ENCODE measurements at places on chromosomes 2 and 18.
A peak's percentile ranks its signal among the peaks of the same experiment; 100 is the strongest.

- no peak for DNase-seq
These were observed at the start of gene KRTCAP3 for GRCh38 chr2:27441958-27442919. Gene KRTCAP3 (plus strand): TSS chr2:27442381. CDS start chr2:27442413, 32 bp downstream.

- no peak for DNase-seq
These were observed 10.8 kb upstream of the ALPP start for GRCh38 chr2:232367591-232368233.

- no peak for DNase-seq
These were observed 121.5 kb upstream of the RASGRP3 start for GRCh38 chr2:33354981-33355380.

GRCh38 chr2:165191096-165191728, 12.6 kb downstream of the SCN3A start:
- DNase-seq: no peak

- DNase-seq: no peak
These were observed 28.8 kb downstream of the CUL3 start for GRCh38 chr2:224556381-224556780.

- DNase-seq: no peak
These were observed 5.1 kb upstream of the KCMF1 start for GRCh38 chr2:84965827-84966226.

GRCh38 chr2:107108556-107108955, 222.6 kb upstream of the ST6GAL2 start:
- no peak for DNase-seq

- no peak for DNase-seq
These were observed 48.5 kb downstream of the LPIN2 start for GRCh38 chr18:2964361-2965010.

DNA sequence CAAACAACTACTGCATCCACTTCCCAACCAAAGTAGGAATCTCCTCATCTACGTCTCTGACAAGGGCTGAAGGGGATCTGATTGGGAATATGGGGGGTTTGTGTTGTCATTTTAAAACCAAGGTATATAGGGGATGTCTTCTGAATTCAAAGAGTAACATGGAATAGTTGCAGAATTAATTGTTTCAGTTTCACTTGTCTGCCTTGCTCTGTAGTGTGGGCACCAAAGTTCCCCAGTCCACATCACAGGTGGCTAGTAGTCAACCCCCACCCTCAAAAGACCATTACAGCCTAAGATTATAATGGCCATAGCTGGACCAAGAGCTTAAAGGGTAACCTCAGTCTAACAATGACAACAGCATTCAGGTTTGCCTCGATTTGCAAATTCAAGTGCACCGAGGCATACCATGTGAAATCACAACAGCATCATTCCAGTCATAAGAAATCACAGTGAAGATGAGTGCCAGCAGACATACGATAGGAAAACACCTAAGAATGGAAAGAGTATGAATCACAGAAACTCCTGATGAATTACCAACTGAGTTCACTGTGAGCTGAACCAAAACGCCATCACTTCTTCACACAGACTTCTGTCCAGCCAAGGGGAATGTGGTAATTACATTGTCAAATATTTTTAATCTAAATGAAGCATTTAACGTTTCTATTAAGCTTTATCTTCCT, 52.4 kb downstream of the MYO5B start:
- DNase-seq: no peak

DNA sequence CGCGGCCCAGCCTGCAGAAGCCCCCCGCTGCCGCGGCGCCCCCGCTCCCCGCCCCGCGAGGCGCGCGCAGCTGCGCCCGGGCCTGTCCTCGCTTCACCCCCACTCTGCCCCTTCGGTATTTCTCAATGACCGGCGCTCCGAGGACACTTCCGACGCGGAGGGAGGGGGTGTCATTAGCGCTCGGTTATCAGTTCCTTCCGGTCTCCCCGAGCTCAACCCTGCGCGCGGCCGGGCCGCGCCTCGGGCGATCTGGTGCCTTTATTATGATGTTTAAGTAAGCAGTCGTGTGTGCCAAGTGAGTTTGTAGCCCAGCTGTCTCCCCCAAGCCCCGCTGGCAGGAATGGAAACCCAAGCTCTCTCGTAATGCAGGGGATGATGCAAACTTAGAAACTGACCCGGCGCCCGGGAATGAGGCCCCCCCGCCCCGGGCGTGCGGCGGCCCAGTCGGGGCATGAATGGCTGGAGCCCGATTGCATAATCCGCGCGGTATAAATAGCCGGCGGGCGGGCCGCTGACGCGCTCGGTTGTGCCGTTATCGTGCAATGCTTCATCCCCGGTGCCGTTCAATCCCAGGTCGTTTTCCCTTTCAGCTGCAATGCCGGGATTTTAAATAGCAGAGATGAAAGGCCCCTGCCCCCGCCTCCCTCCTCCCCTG, 3.9 kb upstream of the SPRED2 start:
- DNase-seq: no peak

DNA sequence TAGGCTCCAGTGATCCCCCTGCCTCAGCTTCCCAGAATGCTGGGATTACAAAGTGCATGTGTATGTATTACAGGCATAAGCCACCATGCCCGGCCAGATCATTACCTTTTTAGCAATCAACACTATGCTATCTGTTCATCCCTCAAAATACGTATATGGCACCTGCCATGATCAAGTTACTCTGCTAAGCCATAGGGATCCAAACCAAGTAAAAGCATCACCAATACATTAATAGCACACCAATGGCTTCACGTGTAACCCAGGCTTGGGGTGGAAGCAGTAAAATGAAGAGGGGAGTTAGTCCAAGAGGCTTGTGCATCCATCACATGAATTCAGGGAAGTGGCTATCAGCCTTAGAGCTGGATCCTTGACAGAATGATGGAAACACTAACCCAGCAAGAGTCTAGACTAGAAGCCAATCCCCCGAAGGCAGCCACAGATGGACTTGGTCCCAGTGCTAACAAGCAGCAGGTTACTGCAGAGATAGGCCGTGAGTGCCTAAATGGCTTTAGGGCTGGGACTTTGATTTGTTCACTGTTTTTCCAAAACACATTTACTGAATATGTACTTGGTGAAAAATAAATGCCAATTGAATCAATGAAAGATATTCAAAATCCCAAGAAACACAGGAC, 11.3 kb downstream of the HDLBP start:
- no peak for DNase-seq

DNA sequence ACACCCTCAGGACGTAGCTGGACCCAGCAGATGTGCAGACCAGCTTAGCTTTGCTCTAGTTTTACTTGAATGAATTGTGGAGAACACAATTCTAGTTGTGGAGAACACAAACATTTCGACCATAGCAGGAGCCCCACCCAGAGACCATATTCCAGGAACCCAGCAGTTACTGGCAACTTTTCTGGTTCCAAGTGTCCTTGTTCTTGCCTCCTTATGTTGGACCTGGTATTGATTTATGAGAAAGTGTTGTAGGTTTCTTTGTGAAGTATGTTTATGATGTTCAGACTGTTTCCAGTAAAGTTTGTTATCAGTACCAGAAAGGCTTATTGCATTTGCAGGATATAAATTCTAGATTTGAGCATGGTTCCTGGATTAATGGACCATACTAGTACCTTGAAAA, 51.0 kb downstream of the LTBP1 start:
- DNase-seq: no peak

DNA sequence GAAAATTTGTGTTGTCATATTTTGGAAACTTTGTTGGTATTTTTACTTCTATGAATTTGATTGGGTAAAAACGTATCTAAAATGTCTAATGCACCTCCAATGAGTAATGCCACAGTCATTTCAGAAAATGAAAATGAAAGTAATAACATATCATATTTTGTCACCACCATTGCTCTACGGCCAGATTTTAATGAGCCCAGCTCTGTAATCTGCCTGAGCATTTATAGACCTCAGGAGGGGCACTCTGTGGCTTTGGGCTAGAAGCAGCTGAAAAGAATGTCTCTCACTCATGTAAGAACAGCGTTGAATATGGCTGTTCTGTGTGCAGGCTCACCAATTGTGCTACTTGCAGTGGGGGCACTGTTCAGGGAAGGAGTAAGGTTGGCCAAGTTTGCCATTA, 32.7 kb upstream of the ABCA12 start:
- DNase-seq: no peak

GRCh38 chr2:15789381-15790062, 150.8 kb upstream of the MYCN start:
- no peak for DNase-seq

DNA sequence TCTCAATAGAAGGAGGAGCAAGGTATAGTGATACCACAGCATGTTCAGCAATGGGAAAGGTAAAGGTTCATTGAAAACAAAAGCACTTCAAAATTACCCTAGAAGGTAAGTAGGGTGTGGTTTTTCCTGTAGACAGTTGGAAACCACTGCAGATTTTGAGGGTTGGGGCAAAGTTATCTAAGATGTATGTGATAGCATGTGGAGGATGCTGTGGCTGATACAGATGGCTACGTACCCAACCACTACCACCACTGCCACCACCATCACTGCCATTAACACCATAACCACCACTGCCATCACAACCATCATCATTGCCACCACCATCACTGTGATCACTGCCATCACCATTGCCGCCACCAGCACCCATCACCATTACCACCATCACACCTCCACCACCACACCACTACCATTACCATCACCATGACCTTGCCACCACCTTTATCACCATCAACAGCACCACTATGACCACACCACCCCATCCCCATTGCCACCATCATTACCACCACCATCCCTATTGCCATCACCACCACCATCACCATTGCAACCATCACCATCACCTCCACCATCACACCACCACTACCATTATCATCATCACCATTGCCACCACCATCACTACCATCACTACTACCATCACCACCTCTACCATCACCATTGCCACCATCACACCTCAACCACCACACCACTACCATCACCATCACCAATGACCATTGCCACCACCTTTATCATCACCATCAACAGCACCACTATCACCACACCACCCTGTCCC, 3.7 kb downstream of the TMSB10 start:
- DNase-seq: no peak

- DNase-seq: no peak
These were observed 141.1 kb downstream of the CELF4 start for GRCh38 chr18:37424507-37424906.

DNA sequence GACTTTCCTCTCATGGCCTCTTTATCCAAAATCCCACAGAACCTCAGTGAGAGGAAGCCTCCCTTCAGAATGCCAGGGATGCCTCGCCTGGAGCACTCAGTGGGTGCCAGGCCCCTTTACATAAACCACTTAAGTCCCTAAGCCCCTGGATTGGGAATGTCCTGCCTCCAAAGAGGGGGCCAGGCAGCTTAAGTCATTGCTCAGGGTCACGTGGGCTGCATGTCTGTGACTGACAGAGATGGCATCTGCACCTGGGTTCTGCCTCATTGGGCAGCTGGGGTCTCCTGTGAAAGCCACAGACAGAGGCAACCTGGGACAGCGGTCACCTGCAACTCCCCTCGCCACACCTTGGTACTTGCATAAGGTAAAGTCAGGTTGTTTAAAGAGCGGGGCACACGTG, 93.5 kb downstream of the MYT1L start:
- DNase-seq: no peak

DNA sequence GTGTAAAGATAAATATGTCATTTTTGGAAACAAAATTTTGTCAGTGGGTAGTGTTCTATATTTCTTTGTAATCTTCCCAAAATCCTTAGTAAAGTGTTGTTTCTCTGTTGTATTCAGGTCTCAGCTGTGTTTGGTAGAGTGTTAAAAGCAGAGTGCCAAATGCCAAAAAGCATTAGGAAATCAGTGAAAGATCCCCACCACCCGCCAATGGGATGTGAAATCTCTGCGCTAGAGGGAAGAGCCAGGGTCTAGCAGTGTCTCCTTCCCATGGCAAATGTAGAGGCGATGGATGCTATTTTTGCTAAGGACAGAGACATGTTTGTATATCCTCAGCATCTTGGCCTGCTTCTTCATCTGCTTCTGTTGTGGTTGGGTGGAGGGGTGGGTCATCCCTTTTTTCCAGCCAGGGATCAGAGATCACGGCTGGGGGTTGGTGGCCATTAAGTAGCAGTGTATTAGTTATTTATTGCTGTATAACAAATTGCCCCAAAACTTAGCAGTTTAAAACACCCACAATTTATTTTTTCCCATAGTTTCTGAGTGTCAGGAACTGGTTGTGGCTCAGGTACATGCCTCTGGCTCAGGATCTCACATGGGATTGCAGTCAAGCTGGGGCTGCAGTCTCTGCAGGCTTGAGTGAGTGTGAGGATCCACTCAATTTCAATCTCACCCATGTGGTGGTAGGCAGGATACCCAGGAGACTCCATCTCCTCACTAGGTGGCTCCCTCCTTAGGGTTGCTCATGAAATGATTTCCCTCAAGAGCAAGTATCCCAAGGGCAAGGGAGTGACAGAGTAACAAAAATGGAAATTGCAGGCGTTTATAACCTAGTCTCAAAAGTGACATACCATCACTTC, 211.9 kb downstream of the MYCN start:
- DNase-seq: no peak

- DNase-seq: peak; percentile 21
These were observed 131.6 kb downstream of the CDH2 start for GRCh38 chr18:28045176-28045810.

GRCh38 chr2:88668862-88669261, 22.6 kb upstream of the RPIA start:
- DNase-seq: no peak

DNA sequence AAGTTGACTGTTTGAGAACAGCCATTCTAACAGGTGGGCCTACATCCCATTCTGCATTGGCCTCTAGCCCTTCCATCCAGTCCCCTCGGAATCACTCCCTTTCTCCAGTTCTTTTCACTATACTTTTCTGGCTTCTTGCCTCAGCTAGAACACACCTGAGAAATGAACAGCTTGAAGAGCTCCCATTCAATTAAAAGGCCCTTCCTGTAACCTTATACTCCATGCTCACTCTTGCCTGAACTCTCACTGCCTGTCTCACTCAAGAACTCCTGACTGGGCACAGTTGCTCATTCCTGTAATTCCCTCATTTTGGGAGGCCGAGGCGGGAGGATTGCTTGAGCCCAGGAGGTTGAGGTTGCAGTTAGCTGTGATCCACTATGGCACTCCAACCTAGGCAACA, 23.6 kb downstream of the CHRNA1 start:
- no peak for DNase-seq

DNA sequence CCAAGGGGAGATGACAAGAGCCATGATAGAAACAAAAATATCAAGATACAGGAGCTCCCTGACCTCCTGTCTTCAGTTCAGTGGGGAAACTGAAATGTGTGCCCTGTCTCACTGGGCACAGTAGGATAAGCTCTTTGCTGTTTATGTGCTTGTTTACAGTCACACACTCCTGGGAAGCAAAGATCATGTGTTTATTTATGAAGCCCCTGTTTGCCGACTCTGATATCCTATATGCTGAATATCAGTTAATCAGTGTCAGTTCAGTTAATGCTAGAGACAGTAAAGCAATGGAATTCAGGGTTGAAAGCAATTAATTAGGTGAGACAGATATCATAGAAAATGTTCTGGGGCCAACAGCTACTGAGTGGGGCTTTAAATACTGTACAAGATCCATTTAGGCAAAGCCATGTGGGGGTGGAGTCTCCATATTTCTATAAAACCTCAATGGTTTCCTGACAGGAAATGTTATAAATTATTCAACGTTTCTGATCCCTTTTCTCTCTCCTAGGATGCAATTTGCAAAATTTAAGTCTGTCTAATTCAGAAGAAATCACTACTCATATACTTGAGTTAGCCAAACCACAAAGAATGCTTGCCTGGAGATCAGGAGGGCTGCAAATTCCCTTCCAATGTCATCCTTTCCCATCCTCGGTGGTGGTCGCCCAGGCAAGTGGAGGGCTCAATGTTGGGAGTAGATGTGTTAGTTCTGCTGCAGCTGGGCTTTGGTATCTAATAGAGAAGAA, 551.3 kb downstream of the CMPK2 start:
- DNase-seq: no peak

All from renal cortex interstitium (tissue), 15 donors.